ENCODE measurements at places on chromosomes 4 and X.

DNA sequence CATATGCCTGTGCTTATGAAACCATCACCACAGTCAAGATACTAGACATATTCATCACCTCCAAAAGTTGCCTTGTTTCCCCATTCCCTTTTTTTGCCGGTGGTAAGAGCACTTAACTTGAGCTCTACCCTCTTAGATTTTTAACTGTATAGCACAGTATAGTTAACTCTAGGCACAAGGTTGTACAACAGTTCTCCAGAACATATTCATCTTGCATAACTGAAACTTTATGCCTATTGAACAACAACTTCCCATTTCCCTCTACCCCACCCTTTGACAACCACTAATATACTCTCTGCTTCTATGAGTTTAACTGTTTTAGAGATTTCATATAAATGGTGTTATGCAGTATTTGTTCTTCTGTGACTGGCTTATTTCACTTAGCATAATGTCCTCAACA lies 119.3 kb downstream of the ASB9 start:
- no peak for DNase-seq

GRCh38 chr4:155907556-155907955 lies 4.1 kb downstream of the TDO2 start:
- no peak for DNase-seq

DNA sequence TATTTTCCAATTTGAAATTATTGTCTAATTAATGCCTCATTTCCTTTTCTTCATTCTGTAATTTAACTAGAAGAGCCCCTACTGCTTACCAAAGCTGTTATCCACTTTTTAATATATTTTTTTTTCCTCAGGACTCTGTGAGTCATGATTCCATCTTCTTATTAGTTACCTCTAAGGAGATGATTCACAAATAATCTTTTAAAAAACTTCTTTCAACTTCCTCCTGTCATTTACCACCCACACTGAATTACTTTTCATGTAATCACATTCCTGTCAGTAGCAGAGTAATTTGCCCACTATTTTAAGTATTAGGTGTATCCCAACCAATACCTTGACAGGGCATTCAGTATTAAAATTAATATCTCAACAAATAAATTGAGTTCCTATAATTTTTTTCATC lies 470.9 kb upstream of the ADGRL3 start:
- no peak for DNase-seq

DNA sequence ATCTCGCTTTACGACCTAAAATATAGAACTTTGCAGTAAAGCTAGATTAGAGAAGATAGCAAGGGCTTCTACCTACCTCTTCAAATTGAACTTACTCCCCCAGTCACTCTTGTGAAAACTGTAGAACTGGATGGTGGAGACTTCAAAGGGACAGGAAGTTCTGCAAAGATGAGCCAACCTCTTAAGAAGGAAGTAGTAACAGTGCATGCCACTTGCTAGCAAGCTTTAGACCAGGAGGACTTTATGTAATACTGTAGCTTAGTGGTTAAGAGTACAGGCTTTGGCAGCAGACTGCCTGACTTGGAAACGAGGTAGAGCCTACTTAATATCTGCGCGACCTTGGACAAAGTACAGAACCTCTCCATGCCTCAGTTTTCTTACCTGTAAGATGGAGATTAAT lies 27.5 kb upstream of the VBP1 start:
- no peak for DNase-seq

DNA sequence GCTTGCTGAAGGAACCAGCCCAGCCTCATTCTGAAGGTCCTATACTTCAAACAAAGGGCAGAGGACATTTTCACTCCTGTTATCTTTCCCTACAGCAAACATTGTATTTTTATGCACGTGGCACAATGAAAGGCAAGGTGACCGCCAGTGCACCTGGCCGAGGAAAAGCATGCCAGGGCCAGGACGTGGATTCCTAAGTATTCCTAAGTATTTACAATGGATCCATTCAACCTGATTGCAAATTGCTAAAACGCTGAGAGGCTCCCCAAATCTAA lies 127.9 kb upstream of the FTHL17 start:
- no peak for DNase-seq

DNA sequence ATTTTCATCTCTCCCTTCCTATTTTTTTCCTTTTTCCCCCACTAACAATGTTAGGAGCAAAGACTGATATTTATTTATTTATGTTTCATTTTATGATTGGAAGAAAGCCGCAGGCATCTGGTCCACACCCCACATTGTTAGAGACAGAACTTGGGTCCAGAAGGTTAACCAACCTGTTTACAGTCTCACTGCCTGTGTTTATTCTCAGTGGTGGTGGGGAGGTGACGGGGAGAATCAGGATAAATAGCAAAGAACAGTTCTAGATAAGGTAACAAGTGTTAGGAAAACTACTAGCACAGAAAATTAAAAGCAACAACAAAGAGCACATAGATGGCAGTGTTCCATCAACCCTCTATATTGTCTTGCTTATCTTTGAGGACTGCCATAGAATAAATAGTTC lies 301.7 kb upstream of the DIPK2B start:
- DNase-seq, result no peak

GRCh38 chr4:5889002-5889696 lies 3.7 kb downstream of the CRMP1 start:
- DNase-seq, result no peak

DNA sequence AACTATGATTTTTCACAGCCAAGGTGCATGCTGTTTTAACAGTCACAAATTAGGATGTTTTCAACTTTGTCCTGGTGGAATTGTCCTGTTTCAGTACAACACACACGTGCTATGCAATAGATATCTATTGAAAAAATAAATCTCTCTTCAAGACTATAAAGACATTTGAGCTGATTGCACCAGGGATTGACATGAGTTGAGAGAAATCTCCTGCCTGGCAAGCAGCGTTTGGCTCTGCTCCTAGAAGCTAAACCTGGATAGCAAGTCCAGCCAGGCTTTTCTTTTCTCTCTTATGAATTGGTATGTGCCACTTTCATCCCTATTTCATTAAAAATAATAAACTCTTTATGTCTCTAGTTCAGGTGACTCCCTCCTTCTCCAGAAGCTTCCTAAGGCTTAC lies 16.6 kb upstream of the NPNT start:
- no peak for DNase-seq

DNA sequence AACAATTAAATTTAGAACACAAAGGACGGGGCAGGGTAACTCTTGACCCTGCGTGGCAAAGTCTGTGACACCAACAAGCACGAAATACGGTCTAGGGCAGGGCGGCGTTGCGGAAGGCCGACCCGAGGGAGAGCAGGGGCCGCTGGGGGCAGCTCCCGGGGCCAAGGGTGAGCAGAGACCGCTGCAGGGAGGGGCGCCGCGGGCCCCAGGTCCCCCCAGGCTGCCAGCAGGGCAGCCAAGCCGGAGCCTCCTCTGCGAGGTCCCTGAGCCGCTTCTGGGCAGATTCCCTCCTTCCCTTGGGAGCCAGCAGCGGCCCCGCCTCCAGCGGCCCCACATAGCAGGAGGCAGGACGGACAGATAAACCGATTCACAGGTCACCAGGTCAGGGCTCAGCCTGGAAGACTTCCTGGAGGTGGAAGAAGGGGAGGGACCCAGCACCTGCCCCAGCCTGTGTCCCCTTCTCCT lies 90.2 kb downstream of the FAM53A start:
- DNase-seq, result no peak

DNA sequence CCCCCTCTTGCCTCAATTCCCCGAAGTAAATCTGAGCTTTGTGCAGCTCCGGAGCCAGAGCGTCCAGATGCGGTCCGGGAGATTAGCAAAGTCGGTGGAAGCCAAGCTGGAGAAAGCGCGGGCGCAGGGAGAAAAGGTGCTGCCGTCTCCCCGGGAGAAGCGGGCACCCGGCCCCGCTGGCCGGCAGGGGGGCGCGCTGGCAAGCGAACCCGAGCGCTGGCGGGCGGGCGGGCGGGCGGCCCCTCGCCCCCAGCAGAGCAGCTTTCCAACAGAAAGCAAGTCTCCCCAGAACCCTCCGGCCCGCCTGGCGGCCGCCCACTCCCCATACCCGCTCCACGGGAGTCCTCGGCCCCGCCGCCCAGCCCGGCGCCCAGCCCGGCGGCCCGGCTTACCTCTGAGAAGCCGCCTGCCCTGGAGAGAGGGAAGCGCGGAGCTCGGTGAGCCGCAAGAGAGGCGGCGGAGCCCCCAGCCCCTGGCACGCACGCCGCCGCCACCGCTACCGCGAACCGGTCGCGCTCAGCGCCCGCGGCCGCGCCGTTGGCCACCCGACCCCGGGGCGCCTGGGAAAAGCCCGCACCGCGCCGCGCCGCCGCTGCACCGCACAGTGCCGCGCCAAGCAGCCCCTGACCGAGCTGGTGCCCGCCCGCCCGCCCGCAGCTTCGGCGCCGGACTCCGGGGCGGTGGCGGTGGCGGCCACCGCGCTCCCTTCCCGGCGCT lies 529 bp upstream of the CITED1 start:
- peak; percentile 82 for DNase-seq

DNA sequence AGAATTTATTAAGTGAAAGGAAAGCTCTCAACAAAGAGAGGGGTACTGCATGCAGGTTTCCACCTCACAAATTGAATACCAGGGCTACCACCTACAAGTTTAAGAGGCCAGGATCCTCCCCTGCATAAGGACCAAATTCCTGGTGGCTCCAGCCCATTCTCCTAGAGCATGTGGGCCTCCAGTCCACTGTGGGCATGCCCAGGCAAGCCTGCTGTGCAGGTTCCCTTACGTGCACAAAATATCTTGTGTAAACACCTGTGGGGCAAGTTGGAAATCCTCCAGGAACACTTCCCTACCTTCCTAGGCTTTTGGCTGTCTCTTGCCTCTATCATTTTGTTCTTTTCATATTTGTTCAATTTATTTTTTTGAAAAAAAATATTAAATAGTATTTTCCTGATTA lies 724.3 kb downstream of the ARAP2 start:
- DNase-seq, result no peak

GRCh38 chrX:30992381-30992904 lies 79.4 kb downstream of the FTHL17 start:
- no peak for DNase-seq

GRCh38 chr4:133130171-133130570 lies 18.9 kb upstream of the PCDH10 start:
- DNase-seq, result no peak

GRCh38 chr4:80045786-80046185 lies 27.2 kb downstream of the ANTXR2 start:
- DNase-seq, result no peak

DNA sequence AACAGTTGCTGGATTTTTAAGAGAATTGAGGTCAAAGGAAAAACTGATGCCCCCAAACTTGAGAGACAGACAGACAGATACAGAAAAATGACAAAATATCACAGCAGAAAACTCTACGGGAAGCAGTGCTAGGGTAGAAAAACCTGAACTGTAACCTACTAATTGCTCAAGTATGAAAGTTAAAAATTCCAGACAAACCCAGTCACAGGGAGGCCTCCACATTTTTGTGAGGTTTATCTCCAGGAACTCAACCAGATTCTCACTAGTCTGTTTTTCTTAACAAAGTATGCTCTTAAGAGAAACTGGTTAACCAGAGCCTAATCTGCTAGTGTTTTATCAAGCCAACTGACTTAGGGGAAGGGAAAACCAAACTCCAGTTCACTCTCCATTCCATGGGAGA lies 19.9 kb upstream of the PPP3CA start:
- DNase-seq, result no peak

GRCh38 chr4:42371305-42372252 lies 25.7 kb upstream of the SHISA3 start:
- no peak for DNase-seq

GRCh38 chr4:99091216-99091575 lies 2.6 kb upstream of the ADH5 start:
- DNase-seq, result no peak

GRCh38 chr4:102725229-102725628 lies 35.5 kb downstream of the MANBA start:
- no peak for DNase-seq

- DNase-seq, result no peak
Measured at GRCh38 chrX:16435399-16435986, 214.5 kb upstream of the S100G start.

DNA sequence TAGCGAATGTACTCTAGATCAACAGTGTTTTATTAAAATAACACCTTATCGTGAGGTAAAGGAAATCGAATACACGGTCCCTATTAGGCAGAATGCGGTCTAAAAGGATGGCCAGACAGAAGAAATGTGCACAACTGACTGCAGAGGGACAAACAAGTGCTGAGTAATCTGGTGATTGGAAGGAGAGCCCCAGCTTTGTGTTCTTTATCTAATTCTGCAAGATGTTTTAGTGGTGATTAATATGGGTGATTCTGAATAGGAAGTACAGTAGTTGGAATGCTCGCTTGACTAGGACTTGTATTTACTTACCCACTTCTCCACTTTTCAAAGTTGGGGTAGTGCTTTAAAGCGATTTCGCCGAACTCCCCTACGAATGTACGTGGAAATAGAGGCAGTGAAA lies 1.2 kb downstream of the WDR44 start:
- no peak for DNase-seq

- DNase-seq, result no peak
Measured at GRCh38 chr4:108355186-108355901, 186.6 kb upstream of the LEF1 start.
